ENCODE measurements at places on chromosomes 16 and 17.

DNA sequence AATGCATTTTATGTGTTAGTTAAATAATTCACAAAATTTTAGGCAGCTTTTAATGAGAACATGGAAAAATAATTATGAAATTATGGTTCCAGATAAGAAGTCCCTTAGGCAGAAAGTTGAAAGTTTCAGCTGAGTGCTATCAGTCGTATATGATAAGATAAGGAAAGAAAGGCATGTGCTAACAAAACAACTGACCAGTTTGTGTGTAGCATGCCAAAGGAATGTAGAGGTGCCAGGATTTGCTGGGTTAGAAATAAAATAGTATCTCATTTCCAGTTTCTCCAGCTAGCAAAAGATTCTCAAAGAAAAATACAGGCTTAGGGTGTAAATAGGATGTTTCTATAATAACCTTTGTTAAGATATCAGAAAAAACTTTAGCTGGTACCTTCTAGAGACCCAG, 1044.5 kb upstream of the CDH8 start:
- no peak for DNase-seq

GRCh38 chr16:74372369-74372768, 3.7 kb upstream of the NPIPB15 start:
- DNase-seq, result peak; percentile 16

DNA sequence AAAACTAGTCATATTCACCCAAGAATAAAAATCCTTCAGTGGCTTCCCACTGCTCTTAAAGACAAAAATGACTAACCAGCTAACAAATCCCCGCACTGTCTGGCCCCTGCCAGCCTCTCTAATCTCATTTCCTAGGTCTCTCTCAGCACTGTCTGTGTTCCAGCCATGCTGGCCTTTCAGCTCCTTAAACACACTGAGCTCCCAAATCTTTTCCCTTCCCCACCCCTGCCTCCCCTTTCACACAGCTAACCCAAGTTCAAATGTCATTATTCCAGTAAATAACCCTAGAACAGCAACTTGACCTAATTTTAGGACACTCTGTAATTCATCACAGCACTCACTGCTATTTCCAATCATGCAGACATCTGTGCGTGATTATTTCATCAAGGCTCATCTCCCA, 7.8 kb downstream of the SHCBP1 start:
- DNase-seq, result no peak

DNA sequence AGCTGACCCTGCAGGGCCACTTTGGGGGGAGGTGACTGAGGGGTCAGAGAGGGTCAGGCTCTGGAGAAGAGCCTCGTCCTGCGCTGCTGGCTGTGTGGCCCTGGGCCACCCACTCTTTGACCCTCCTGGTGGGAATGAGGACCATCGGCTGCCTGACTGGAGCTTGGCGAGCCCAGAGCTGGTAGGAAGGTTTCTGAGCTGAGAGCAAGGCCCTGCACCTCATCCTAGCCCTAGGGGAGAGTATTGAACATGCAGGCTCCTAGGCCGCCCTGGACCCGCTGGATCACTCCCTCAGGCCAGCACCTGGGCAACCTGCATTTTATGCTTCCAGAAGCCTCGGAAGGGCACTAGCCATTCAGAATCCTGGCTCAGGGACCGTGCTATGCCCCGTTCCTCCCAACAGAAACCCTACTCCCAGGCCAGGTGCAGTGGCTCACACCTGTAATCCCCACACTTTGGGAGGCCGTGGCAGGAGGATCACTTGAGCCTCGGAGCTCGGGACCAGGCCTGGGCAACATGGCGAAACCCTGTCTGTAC, 14.5 kb downstream of the MAP2K3 start:
- DNase-seq, result no peak

- DNase-seq, result no peak
Measured at GRCh38 chr16:87380881-87381280, 2.7 kb downstream of the FBXO31 start.

GRCh38 chr16:68469796-68470460, 21.6 kb upstream of the SMPD3 start:
- no peak for DNase-seq

DNA sequence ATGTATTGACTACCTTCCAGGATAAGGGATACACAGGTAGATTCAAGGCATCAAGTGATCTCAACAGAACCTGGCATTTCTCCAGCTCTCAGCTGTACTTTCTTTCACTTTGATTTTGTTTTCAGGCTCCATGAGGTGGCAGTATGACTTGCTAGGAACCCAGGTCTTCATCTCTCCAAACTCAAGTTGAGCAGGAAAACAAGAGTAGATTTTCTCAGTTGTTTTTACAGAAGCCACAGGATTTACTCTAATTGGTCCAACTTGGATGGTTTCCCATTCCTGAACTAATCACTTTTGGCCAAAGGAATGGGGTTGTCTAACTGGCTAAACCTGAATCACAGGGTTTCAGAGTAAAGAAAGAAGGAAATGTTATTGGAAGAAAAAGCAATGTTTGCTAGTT, 146.6 kb downstream of the TRIM37 start:
- peak; percentile 73 for DNase-seq

GRCh38 chr17:30396129-30396528, 17.4 kb downstream of the CPD start:
- no peak for DNase-seq

DNA sequence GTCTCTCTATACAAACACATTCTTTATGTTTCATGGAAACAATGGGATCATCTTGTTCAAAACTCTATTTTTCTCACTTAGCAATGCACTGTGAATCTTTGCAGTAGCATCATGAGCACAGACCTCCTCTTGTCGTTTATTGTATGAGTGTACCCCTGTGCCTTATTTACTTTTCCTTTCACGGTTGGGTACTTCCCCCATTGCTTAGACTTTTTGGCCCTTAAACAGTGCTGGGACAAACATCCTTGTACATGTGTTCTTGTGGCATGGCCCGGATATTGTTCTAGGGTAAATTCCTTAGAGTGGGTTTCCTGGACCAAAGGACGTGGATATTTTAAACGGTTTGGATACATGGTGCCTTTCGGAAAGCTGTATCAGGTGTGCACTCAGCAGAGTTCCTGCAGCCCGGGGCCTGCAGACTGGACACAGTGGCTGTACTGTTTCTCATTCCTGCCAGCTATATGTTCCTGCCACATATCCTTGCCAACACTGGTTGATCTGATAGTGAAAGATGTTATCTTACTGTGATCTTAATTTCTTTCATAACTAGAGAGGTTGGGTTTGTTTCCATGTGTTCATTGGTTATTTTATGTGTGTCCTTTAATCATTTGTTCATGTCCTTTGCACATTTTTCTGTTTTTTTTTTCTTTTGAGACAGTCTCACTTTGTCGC, 111.1 kb downstream of the OR1D5 start:
- no peak for DNase-seq

- DNase-seq, result no peak
Measured at GRCh38 chr17:70037498-70037897, 37.5 kb upstream of the KCNJ16 start.

DNA sequence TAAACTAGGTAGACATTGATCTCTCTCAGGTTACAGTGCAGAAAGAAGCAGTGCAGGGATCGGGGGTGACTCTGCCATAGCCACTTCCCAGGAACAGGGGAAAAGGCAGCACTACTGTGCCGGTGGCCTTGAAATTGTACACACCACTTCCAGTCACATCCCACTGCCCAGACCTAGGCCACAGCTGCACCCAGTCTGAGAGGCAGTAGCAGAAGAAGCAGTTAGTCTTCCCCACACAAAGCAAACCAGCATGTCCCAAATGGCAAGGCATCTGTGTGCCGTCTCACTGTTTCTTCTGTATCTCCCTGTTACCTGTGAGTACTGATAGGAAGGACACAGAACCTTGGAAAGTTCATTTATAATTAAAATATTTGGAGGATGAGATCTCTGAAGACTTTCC, 47.0 kb downstream of the TMC6 start:
- DNase-seq, result no peak

GRCh38 chr17:39596543-39597267, 11.0 kb downstream of the NEUROD2 start:
- no peak for DNase-seq

- peak; percentile 68 for DNase-seq
Measured at GRCh38 chr17:29615048-29615385, 7.7 kb downstream of the CORO6 start.

GRCh38 chr17:21078016-21078780, 35.4 kb upstream of the USP22 start:
- no peak for DNase-seq

DNA sequence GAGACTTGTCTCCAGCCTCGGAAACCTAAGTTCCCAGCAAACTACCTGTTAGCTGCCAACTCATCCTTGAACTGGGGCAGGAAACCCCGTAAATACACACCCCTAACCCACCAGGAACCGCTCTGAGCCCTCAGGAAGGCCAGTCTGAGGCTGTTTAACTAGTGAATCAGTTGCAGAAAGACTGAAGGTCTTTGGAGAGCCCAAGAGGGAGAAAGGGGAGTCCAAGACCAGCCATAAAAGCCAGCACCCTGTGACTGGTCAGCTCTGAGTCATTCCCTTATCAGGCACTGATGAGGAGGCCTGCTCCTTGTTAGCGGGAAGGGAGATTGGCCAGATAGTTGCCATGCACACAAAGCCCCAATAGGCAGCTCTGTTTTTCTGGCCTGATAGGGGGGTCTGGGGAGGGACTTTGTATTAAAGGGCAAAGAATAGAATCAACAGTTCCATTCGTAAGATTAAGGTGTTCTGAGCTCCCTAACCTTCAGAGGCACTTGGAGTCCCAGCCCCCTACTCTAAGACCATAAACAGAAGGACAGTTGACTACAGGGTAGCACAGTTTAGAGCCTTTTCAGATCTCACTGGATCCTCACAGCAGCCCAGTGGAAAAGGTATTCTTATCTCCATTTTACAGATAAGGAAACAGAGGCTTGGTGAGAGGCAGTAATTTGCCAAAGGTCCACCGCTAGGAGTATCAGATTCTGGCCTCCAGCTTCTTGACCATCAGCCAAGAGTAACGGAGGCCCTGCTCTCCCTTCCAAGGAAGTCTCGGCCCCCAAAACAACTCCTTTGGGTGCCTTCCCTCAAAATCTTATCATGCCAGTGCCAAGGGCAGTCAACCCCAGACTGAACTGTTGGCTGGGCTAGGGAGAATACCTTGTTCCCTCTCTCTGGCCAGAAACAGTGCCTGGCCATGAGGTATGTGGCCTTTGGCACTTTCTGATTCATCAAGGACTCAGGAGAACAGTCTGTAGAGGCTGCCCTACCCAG, 2.2 kb upstream of the KRT19 start:
- DNase-seq, result no peak

DNA sequence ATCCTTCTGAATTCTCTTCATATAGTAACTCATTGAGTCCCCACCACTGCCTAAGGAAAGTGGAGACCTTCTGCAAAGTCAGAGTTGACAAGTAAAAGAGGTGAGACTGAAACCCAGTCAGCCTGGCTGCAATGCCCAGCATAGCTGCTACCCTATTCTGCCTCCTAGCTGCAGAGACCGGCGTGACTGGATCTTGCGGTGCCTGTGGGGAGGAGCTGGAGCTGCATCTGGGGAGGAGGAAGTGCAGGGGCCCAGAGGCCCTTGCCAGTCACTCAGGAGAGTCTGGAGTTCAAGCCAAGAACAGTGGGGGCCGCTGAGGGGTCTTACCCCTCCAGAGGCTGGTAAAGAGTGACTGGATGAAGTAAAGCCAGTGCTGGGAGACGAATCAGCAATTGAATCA, 35.0 kb upstream of the ZNF423 start:
- DNase-seq, result peak; percentile 20

DNA sequence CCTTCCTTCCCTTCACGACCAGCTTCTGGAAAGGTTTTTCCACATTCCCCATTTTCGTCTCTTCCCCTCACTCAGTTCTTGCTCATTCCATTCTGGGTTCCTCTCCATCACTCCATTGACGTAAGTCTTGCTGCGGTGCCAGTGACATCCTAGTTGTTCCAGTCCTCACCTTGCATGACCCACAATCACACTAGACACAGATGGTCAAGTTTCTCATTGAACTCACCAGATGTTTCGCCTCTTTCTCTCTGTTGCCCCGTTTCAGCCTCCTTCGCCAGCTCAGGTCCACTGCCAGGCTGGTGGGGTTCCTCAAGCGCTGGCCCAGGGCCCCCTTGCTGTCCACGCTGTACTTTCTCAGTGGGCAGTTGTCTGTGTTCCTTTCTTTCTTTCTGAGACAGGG, 43.4 kb downstream of the CCDC42 start:
- no peak for DNase-seq

DNA sequence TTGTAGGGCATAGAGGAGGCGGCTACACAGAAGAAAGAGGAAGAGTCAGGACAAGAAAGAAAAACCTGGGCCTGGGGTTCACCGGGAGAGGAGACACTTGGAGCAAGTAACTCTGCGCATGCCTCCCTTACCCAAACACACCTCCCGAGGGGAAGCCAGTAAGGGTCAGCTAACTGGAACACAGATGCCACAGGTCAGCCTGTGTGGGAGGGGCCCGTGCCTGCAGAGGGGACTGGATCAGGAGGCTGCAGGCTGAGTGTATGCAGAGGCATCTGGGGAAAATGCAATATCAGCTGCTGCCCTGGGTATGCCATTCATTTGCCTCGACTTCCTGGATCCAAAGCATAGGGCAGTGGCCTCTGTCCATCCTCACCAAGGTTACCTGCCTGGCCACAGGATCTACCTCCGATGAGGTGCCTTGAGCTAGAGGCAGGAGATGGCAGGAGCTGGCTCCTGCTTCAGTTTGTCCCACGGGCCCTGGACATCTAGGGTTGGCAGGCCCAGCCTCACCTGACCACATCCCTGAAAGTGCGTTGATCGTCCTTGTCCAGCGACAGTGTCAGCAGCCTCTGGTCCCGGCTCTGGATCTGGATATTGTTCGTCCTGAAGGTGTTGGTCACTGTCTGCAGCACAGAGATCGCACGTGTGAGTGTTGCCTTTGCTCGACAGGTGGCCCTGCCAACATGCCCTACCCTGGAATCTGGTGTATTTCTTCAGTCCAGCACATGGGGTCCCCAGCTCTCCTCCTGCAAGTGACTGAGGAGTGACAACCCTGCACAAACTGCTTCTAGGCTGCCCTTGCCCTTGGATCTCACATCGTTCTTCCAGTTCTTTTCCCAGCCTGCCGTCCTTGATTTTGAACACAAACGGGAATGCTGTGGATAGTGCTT, 4.6 kb upstream of the MFSD6L start:
- DNase-seq, result no peak

DNA sequence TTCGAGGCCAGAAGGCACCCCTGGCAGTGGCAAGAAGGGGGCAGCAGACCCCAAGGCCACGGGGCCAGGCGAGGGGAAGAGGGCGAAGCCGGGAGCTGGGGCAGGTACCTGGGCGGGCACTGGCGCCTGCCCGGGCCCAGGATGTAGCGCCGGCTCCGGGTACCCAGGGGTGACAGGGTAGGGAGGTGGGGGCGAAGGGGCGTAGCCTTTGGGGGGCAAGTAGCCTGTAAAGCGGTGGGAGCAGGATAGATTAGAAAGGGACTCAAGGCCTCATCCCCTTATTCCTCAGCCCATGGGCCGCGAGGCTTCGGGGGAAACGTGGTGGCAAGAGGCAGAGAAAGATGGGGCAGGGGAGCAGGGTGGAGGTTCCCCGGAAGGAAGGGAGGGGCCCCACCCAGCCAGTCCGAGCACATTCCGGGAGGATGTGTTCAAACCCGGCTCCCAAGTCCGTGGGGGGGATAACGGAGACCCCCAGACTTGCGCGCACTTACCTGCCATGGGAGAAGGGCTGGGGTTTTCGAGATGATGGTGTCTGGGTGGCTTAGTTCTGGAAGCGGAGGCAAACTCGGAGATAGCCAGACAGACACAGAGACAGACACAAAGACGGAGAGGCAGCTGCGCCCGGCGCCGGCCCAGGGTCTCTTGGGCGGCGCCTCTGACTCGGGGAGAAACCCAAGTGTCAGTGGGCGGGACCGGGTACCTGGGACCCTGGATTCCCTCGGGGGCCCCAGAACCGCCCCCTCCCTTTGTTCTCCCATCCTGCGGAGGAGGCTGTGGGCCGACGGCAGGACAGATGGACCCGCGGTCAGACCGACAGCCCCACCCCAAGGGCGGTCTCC, 493 bp downstream of the PLSCR3 start:
- no peak for DNase-seq

GRCh38 chr17:74945543-74945942, 9.8 kb downstream of the OTOP3 start:
- no peak for DNase-seq
